Glomerular endothelial cell (primary cell): ENCODE measurements at places on chromosomes 6 and 20.

- DNase-seq, result no peak
Measured at GRCh38 chr6:84309336-84309735, 81.9 kb upstream of the CEP162 start.

DNA sequence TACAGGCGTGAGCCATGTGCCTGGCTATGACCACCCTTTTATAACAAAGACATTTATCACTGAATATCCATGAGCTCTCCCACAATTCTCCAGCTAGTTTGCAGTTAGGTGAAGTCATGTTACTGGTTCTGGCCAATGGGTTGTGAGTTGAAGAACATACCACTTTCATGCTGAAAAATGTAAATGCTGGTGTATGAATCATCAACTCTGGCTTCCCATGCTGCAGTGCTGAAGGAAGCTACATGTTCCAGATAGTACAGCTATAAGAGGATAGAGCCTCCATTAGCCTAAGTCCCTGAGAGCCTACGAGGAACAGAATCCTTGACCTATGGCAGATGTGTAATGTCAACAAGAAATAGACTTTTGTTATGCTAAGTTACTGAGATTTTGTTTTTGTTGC is 180.4 kb downstream of the BTBD9 start:
- DNase-seq, result no peak

DNA sequence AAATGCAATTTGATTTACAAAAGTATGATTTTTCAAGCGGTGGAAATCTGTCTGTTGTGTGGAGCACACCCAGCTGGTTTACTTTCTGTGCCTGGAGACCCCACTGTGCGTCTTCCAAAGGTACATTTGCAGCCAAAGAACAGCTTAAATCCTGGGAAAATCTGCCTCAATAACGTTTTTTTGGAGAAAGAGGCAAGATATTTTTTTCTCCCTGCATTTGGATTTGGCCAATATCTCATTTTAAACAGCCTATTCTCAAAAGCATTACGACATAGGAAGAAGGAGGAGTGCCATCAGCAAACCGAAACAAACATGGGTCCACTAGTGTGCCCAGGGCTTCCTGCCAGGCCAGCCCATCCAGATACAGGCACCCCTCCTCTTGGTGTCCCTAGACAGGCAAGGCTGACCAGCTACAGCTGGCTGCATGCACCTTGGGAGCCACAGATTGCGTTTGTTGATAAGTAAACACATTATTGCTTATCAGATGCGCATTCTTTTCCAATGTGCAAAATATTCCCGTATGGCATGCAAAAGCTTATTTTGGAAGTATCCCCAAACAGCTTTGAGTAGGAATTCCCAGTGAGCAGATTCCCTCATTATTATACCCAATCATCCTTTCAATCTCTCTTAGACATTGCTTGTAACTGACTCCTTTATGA is 184.5 kb upstream of the MARCKS start:
- DNase-seq, result no peak

GRCh38 chr6:109987196-109987595 is 9.1 kb downstream of the GPR6 start:
- DNase-seq, result no peak

DNA sequence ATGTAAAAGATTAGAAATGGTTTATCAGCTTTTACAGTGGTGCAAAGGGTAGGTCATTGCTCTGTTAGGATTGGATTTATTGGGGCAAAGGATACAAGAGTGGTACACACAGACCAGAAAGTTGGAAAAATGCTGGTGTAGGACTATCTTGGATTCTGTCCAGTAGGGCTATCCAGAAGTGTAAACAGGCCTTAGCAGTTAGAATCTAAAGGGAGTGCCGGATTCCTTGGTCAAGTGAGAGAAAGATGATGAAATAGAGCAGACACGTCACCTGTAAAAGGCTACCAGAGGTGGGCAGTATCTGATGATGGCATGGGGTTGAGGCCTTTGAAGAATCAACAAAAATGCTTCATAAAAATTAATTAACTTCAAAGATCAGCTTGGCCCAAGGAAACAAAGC is 975.9 kb downstream of the KIF16B start:
- DNase-seq, result no peak
